ENCODE measurements at places on chromosomes 6 and 20.

- no peak for DNase-seq
Observed at GRCh38 chr6:168650671-168651111, 209.7 kb downstream of the SMOC2 start.

DNA sequence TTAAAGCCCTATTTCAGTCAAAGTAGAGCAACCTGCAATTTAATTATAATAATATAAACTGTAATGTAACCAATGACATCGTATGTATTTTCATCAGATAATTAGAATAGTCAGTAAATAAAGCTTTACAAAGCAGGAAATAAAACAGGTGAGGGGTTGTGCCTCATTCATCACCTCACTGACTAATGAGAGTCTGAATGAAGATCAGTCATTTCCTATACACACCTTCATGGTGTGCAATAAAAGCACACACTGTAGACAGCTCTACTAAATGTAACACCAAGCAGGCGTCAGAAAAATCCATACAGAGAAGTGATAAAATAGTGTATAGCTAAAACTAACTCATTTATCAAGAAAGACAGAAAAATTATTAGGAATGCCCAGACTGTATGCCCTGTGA, 105.9 kb downstream of the MAN1A1 start:
- DNase-seq: no peak

GRCh38 chr6:147750413-147750812, 241.9 kb downstream of the SAMD5 start:
- DNase-seq: no peak

GRCh38 chr20:19783966-19784401, 25.9 kb downstream of the RIN2 start:
- DNase-seq: no peak

DNA sequence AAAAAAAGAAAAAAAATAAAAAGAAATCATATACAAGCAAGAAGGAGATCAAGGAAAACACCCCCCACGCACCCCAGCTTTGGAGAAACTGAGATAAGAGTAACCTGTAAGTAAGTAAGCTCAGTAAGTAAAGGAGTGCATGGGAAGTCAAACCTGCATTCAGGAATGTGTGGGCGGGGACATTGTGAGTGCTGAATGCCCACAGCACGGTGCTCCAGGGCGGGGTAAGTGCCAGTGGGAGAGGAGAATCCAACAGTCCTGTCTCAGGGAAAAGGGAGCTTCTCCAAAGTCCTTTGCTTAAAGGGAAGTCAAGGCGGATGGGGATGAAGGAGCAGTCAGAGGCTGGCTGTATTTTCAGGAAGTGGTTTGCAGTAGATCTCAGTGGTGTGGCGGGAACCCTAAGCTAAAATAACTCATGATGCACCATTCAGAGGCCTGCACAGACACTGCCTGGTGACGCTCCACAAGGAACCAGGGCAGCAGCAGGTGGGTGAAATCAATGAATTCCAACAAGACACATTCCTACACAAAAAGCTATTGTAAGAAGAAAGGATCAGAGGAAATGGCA, 368.0 kb downstream of the QKI start:
- no peak for DNase-seq
